ENCODE measurements at places on chromosomes 5 and 9.

- DNase-seq, result no peak
Measured at GRCh38 chr5:11319836-11320580, 559.0 kb upstream of the DAP start.

DNA sequence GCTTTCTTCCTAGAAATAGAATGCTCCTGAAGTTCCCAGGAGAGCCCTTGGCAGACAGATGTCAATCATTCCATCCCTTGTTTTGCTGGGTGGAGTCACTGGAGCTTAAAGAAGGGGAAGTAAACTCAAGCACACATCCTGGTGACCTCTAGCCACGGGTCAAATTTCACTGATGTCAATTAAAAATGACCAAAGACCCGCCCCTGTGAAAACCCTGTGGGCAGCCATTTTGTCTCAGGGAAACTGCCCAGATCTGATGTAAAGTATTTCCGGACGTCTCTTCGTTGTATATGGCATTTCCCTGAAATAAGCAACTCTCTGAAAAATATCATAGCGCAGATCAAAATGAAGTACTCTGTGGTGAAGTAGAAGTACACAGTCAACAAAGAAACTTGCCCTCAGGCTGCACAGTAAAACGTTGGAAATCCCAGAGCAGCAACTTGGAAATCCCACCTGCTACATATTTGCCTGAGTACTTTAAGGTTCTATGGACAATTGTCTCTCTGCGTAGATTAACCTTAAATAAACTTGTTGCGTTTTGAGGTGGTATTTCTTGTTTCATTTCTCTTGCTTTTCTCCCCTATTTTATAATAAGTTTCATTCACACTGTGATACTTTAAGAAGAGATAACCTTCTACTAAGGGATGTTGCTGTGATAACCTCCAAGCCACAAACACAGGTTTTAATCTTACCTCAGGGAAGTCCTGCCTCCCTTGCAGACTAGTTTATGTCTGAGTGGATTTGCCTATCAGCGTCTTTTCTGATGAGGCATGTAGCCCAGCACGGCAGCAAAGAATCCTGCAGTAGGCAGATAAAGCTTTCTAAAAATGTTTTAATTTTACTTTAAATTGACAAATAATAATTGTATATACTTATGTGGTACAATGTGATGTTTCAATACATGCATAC is 60.9 kb upstream of the PIP5K1B start:
- no peak for DNase-seq

DNA sequence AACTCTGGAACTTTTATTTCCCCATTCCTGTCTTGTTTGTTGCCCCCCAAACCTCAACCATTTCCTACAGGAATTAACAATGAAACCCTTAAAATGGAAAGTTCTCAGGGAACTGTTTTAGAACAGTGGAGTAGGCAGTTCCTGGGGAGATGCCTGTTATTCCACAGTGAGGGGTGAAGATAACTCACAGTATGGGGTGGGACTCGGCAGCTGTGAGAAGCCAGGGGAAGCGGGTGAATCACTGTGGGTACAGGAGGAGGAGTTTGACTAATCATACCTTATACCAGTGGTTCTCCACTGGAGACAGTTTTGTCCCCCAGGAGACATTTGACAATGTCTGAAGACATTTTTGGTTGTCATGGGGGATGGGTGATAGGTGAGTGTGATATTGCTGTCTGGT is 36.9 kb upstream of the GLRA1 start:
- no peak for DNase-seq

DNA sequence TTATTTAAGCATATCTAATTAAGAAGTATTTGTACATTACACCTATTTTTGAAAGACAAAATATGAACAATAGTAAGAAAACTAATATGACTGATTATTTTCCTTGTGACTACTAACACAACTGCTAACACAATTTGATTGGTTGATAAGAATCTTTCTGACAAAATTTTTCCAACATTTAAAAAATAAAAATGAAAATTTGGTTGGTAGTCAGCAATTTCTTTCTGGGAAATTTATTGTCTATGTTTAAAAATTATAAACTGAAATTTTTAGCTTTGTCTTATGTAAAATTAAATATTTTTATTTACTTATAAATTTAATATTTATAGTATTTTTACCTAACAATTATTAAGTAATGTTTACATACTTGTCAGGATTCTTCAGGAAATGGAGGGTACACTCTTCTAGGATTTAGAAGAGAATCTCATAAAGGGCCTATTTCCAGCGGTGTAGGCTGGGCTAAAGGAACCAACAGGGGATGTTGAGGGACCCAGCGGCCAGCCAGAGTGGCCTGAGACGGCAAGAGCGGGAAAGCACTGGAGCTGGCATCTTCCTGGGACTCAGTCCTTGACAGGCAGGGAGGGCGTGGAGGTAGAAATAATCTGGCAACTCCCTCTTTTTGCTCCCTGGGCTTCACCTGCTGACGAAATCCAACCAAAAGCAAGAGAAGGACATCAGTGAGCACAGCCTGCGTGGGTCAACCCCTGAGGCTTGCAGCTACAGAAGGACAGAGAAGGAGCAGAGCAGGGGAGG is 14.7 kb upstream of the FAM120A start:
- no peak for DNase-seq

GRCh38 chr5:135332519-135333150 is 66.4 kb downstream of the MACROH2A1 start:
- peak; percentile 51 for DNase-seq

DNA sequence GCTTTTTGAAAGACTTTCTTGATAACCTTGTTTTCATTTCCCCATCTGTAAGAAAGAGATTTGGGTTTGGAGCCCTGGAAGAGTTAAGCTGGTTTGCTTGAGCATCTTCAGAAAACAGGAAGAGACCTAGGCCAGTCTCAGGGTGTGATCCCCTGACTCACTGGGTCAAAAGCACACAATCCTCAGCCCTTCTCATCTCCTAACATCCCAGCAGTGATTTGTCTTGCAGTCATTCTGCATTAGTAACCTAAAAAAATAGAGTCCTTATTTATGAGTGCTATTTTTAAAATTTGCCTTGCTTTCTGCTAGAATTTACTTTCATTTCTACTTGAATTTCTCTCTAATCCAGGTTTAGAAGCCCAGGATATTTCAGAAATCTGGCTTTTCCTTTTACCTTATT is 16.4 kb upstream of the ARSB start:
- no peak for DNase-seq

DNA sequence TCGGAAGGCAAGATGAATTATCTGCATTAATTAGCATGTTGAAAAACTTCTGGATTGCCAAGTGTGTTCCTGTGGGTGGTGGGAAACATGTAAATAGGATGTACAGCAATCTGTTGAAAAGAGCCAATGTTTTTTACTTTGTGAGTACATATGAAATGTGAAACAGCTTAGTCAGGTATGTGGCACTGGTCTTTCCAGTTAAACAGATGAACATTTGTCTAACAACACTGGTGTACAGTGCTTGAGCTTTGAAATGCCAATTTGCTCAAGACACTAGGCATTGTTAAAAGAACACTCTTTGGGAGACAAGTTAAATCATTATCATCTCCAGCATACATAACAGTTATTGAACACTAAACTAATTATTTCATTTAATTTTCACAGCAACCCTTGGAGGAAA is 107.3 kb upstream of the SLC24A2 start:
- DNase-seq, result no peak

DNA sequence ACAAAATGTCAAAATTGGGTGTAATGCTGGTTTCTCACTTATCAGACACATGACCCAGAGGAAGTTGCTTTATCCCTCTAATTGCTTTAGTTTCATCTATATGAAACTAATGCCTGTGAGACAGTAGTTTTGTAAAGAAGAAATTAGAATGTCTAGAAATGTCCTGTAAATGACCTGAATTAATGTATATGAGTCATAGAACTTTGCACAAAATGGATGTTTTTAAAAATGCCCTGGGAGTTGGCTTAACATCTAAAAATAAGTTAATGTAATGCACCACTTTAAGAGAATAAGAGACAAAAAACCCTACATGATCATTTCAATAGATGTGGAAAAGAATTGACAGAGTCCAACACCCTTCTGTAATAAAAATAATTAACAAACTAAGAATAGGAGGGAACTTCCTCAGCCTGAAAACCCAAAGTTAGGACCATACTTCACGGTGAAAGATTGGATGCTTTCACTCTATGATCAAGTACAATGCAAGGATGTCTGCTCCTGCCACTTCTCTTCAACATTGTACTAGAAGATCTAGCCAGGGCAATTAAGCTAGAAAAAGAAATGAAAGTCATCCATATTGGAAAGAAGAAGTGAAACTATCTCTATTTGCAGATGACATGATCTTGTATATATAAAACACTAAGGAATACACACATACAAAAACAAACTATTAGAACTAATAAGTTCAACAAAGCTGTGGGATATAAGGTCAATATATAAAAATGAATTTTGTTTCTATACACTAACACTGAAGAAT is 117.9 kb downstream of the MELK start:
- no peak for DNase-seq

- no peak for DNase-seq
Measured at GRCh38 chr5:163565492-163565891, 60.1 kb downstream of the MAT2B start.

DNA sequence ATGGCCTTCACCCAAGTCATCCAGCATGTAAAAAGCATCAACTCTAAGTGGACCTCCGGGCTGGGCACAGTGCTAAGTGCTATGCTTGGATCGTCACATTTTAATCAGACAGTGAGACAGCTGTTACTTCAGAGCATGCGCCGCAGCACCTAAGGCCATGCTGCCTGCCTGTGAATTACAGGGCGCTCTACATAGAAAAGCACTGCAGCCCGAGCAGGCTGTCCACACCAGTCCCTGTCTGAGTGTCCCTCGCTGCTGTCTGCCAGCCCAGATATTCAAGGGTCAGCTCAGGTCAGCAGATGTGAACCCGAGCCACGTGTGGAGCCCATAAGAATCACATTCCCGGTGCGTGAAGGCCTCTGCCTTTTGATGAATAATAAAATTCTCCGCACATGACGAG is 37.1 kb downstream of the AK8 start:
- no peak for DNase-seq

DNA sequence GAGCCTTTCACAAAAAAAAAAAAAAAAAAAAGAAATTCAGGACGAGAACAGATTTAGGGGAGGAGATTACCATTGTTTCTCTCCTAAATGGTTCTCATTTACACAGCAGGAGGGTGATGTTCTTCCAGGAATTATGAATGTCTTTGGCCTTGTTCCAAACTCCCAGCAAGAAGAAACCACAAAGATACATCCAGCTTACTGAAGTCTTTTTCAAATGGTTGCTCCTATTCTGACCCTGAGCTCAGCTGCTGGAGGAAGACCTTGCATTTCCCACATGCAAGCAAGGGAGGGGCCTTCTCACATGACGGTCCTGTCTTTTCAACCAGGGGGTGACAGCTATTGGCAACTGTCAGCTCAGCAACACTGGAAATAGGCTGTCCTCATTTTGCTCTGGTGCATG is 203.0 kb upstream of the VLDLR start:
- no peak for DNase-seq

- DNase-seq, result no peak
Measured at GRCh38 chr5:32098291-32098690, 75.8 kb downstream of the GOLPH3 start.

DNA sequence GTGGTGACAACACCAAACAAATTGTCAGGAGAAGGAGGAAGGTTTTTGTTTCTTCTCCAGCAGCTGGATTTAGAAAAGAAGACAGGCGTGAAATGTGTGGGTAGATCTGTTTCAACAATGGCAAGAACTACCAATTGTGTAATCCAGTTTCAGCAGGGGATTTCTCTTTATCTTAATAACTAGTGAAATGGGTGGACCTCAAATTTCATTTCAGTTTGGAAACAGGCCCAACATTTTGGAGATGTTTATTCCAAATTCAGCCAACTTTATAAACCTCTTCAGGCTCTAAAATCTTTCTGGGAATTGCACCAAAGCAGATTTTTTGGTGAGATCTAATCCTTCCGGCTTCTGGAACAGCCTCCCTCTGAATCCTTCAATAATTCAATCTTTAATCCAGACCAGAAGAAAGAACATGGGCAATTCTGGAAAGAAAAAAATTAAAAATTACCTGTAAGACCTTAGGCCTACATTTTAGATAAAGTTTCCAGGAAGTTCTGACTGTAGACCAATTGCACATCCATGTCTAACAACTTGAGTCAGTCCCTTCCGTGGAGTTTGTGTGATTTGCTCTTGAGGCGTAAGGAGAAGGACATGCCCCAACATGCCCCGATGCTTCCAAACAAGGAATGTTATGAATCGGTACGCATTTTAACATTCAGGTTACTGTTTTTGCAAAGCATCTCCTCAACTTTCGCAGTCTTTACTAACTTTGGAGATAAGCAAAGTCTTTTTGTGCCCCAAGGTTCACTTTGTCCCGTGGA is 423.6 kb downstream of the IRX1 start:
- no peak for DNase-seq
